Panc1 (cell line): ENCODE measurements at places on chromosomes 13 and 19.

- no peak for DNase-seq
These were observed 9.9 kb downstream of the MYDGF start for GRCh38 chr19:4660181-4660791.

GRCh38 chr19:27751044-27751391 lies 1461.9 kb downstream of the UQCRFS1 start:
- no peak for DNase-seq

DNA sequence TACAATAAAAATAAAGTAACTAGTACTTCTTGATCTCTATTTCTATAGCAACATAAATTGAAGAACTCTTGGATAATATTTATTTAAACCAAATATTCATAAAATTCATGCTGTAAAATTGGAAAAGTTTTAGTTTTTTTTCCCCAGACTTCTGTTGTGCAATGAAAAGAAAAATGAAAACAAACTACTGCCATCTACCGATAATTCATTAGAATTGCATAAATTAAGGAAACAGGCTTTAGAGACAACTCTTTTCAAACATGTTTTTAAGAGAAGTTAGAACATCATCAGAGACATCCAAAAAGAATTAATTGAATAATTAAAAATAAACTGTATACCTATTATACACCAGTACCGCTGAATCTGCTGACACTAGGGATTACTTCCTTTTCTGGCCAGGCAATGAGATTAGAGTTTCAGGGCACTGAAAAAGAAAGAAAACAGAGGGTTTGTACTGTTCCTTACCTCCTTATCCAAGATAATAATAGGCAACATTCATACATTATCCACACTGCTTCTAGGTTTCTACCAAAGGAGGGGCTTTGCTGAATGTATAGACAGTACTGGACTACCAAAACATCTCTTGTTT lies 4.9 kb downstream of the CCDC122 start:
- DNase-seq: no peak

- no peak for DNase-seq
These were observed 874 bp upstream of the DNM2 start for GRCh38 chr19:10717054-10717355.

DNA sequence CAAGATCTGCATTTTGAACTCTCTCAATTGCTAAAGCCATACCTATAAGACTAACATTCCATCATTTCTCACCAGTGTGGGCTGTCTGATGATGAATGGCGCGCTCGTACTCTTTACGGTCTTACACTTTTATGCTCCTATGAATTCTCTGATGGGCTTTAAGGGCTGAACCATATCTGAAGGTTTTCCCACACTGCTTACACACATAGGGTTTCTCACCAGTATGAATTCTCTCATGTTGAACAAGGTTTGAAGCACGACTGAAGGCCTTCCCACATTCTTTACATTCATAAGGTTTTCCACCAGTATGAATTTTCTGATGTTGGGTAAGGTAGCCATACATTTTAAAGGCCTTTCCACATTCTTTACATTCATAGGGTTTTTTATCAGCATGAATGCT lies 18.8 kb upstream of the ZNF607 start:
- DNase-seq: no peak
